ENCODE measurements at places on chromosomes 2 and 18.

- no peak for DNase-seq
Observed at GRCh38 chr2:72057308-72057707, 90.4 kb downstream of the CYP26B1 start.

- DNase-seq, result no peak
Observed at GRCh38 chr2:134301099-134301927, 47.4 kb downstream of the MGAT5 start.

DNA sequence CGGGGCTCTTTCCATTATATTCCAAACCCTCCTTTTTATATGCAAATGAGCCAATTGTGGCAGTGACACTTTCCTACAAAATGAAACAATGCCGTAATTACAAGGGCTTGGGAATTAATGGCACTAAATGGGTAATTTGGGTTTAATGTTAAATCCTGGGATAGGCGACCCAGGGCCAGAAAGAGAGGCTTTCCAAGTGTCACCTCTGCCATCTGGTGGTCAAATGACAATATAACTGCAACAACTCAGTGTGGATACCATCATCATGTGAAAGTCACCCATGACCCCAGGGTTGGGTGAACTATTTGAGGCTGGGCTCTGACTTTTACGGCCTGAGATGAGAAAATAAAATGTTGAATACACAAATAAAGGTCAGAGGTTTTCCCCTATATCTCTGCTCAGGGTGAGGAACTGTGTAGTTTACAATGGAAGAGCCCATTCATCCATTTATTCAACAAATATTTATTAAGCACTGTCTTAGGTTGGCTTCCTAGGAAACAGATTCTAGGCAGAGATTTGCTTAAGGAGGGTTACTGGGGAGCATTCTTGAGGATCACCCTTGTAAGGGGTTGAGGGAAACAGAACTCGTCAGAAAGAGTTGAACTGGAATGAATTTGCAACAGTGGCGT lies 13.6 kb upstream of the THADA start:
- peak; percentile 67 for DNase-seq

- no peak for DNase-seq
Observed at GRCh38 chr2:43057026-43057741, 169.2 kb downstream of the ZFP36L2 start.

- no peak for DNase-seq
Observed at GRCh38 chr2:85770786-85771409, 17.1 kb downstream of the ATOH8 start.

DNA sequence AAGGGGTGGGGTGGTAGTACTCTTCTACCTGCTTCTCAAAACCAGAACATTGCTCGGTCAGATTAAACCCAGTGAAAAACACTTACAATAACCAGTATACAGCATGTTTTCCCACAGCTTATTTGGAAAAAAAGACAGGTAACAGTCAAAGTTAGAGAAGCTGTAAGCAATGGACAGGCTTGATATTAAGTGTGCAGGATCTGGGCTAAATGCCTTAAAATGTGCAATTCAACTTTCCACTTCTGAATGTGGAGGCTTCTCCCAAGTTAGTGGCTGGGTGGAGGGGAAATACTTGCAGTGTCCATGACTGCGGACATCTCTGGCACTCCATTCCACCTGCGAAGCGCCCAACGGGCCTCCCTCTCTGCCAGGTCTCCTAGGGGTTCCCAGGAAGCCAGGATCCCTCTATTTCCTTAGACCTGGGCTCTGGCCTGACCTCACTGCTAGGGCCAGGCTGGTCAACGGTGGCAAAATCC lies 5.3 kb downstream of the ZEB2 start:
- DNase-seq, result no peak

DNA sequence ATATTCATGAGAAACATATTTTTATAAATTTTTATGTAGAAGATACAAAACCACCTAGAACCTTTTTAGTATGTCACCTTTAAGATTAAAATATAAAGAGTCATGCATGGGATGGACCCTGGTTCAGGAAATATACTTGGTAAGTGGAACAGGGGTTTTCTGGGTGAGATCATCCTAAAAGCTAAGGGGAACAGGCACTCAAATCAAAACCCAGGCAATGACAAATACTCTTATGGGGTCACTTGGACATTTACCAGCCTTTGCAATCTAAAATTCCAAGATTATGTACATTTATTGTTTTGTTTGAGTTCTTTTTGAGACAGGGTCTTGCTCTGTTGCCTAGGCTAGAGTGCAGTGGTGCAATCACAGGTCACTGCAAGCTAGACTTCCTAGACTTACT lies 65.8 kb downstream of the SGPP2 start:
- no peak for DNase-seq

- no peak for DNase-seq
Observed at GRCh38 chr2:221514305-221515040, 57.6 kb downstream of the EPHA4 start.

DNA sequence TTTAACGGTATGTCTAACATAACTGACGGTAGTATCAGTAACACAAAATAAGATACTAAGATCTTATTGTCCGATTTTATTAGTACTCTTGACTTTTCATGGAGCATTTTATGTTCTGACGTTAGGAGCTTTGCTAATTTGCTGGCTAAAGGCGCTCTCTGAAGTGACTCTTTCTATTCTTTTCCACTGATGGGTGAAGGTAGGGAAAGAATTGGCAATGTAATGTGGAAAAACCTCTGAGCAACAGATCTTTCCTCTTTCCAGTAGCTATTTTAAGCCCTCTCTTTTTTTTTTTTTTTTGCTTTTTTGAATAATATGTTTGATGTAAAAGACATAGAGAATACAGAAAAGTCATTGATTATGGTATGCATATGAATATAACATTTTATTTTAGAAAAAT lies 4.6 kb downstream of the CCNYL1 start:
- no peak for DNase-seq

DNA sequence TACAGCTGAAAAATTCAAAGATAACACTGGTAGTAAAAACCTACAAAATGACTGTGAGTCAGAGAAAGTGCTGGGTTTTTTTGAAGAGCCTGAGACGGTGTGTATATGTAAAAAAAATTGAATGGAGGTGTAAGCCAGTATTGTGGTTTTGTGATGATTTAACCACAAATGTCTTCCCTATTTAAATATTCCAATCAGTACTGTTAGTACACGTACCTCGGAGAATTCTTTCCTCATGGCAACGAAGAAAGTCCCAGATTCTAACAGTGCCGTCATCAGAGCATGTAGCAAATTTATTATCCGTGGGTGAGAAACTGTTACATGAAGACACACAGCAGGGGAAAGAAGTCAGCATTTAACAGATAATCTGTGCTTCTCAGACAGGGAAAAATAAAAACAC lies 48.1 kb downstream of the WDR33 start:
- no peak for DNase-seq

DNA sequence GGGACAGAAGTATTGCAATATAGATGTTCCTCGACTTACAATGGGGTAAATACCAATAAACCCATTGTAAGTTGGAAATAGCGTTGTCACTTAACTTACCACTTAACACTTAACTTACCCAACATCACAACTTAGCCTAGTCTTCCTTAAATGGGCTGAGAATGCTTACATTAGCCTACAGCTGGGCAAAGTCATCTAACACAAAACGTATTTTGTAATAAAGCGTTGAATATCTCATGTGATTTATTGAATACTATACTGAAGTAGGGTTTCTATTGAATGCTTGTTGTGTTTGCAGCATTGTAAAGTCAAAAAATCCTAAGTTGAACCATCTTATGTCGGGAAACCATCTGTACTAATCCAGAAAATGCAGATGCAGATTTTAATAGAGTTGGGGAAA lies 23.6 kb downstream of the IL1R2 start:
- no peak for DNase-seq

DNA sequence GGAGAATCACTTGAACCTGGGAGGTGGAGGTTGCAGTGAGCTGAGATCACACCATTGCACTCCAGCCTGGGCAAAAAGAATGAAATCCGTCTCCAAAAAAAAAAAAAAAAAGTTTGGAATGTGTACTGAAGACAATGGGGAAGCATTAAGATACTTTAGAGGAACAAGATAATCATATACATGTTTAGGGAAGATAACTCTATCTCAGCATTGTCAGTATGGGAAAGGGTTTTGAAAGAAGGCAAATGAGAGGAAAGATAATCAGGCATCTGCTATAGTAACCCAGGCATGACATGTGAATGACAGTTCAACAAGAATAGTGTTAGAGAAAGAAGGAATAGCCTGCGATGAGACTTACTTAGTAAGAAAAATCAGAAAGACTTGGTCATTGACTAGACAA lies 112.0 kb downstream of the ATAD2B start:
- no peak for DNase-seq

- DNase-seq, result no peak
Observed at GRCh38 chr18:9366126-9366714, 31.6 kb downstream of the TWSG1 start.

DNA sequence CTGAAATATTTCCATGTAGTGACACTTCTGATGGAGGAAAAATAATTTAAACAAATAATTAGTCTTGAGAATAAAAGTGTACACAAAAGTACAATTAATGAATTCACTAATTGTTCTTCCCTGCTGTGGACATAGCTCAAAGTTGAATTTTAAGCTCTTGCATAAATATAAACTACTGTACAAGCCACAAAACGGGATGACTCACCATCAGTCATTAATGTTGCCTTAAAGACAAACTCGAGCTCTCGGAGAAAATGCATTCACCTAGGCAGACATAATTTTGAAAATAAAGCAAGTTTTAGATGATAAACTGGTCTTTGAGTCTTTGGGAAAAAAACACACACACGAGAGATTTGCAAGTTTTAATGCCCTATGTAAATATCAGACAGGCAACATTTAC lies 436.4 kb downstream of the ZNF521 start:
- no peak for DNase-seq

- no peak for DNase-seq
Observed at GRCh38 chr18:12621742-12622306, 36.1 kb downstream of the SPIRE1 start.

GRCh38 chr2:85409845-85410583 lies at the start of gene CAPG:
TSS of gene CAPG (minus strand) at chr2:85410366. CDS start at chr2:85402145, 8,221 bp downstream.
- DNase-seq, result peak; percentile 82

DNA sequence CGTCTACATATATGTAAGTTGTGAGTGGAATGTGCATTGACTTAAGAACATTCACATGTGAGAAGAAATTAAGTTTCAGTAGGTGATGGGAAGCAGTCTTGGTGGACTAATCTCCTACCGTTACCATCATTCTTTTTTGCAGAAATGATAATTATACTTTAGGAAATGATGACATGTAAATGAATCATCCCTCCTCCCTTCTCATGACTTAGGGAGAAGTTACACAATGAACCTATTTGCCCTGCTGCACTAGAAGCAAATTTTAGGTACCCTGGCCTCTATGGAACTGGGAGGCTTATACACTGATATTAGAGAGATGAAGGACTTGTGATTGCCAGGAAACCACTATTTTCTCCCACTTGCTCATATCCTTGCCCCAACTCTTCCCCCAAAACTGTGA lies 214.2 kb downstream of the CALCRL start:
- no peak for DNase-seq

DNA sequence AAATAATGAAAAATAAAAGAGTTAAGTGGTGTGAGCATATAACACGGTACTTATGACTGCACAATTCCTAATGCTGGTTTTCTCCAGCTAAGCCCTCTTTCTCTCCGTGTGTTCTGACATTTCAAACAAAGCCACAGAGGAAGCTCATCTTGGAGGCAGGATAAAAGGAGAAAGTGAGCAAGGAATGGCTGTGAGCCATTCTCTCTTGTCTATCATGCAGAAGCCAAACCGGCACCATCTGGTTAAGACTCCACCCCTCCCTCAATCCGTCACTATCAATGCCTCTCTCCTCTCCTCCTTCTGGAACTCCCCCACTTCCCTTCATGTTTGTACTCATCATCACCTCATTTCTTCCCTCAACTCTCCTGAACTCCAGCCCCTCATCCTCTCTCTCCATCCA lies 210.4 kb downstream of the TMEM163 start:
- no peak for DNase-seq

- DNase-seq, result peak; percentile 96
Observed at GRCh38 chr2:25362434-25363145, 20.9 kb upstream of the DNMT3A start.

DNA sequence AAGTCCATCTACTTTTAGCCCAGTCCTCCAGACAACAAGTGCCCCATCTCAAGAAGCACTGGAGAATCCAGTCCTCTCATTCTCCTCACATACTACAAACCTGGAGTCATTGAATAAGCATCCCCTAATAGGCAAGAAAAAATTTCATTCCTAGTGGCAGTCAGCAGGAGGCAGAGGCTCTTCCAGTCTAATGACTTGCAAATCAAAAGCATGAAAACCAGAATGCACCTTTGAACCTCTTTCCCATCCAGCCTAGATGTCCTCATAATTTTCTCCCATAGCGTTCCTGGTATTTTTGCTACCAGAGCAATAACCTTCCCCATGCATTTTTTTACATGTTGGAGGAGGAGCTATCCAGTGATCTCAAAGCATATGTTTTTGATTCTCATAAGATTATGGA lies 252.6 kb downstream of the TTC32 start:
- no peak for DNase-seq

DNA sequence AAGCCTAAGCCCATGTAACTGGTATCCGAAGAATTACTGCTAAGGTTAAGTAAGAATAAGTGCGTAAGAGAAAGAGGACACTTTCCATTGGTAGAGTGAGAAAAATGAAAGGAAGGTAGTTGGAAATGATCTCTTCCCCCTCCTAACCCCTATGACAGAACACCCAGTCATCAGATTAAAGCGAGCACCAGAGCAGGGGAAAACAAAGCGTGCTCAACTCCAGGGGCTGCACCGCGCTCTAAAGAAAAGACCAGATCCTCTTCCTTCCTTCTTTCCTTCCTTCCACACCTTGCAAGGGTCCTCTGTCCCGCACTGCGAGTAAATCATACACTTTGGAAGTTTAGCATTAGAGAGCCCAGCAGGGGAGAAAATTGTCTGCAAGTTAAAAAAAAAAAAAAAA lies 971 bp upstream of the CDH7 start:
- DNase-seq, result no peak

DNA sequence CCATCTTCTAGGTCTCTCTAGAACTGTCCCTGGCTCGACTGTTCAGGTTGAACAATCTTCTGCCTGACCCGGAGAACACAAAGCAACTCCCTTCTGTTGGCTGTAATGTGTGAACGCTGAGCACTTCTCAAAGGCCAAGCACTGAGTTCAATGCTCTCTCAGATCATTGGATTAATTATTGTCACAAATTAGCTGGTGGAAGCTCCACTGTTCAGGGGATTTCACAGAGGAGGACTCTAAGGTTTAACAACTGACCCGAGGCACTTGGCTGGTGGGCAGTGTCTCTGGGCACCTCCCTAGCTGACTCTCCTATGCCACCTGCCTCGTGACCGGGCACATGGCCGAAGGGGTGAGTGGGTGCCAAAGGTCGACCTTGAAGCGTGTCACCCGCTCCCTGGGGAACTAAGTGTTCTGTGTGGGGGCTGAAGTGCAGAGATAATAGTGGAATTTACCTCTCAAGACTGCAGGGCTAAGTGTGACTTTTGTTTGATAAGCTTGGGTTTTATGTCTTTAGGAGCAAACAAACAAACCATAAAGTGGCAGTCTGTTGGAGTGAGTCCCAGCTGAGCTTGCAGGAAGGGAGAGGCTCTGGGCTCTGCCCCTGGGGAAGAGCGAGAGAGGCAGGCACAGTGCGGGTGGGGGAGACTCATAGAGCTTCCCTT lies 64.8 kb downstream of the BCL2L11 start:
- no peak for DNase-seq

Data from B cell (primary cell).